ENCODE measurements at places on chromosomes 13 and 19. TPM values are rescaled to one million over a fixed set of nuclear protein-coding genes. Genes with fewer than 3 reads are reported as not detected.

DNA sequence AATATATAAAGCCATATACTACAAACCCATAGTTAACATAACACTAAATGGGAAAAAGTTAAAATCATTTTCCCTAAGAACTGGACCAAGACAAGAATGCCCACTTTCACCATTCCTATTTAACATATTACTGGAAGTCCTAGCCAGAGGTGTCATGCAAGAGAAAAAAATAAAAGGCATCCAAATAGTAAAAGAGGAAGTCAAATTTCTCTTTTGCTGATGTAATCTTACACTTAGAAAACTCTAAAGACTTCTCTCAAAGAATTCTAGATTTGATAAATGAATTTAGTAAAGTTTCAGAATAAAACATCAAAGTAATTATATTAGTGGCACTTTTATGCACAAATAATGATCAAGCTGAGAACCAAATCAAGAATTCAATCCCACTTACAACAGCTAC, 678.9 kb upstream of the SLITRK5 start:
- DNase-seq = no peak

SYT5 gene
- 115 TPM for polyA plus RNA-seq

GRCh38 chr13:50214514-50214913, 199.3 kb downstream of the KCNRG start:
- no peak for DNase-seq

SRRM5 gene
- polyA plus RNA-seq = 1.2 TPM

DNA sequence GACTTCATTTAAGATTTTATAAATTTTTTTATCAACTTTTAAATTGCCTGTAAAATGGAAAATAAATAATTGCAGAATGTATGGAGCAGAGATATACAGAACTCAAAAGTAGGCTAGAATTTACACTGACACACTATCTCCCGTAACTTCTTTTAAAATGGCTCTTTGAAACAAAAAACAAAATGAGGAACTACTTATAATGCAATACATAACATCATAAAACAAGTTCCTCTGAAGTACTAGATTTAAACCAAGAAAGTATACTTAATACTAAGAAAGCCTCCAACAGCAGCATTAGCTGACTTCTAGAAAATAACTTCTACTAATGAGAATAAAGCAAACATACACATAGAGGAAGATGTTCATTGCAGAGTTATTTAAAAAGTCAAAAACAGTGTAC, 17.0 kb downstream of the RBM26 start:
- DNase-seq = no peak

GRCh38 chr19:10112895-10113591, 1.6 kb downstream of the P2RY11 start:
- no peak for DNase-seq

GRCh38 chr19:12821761-12822160, 12.6 kb downstream of the RTBDN start:
- no peak for DNase-seq

LRRC25 gene
- 1.3 TPM for polyA plus RNA-seq

GRCh38 chr13:49220856-49221589, 885 bp downstream of the MLNR start:
- DNase-seq = no peak

GRCh38 chr13:102651892-102652291, 43.0 kb downstream of the METTL21C start:
- DNase-seq = no peak

DACH1 gene
- 20.5 TPM for polyA plus RNA-seq

KCNJ14 gene
- polyA plus RNA-seq = 2.1 TPM

FCER2 gene
- polyA plus RNA-seq = not detected

DNA sequence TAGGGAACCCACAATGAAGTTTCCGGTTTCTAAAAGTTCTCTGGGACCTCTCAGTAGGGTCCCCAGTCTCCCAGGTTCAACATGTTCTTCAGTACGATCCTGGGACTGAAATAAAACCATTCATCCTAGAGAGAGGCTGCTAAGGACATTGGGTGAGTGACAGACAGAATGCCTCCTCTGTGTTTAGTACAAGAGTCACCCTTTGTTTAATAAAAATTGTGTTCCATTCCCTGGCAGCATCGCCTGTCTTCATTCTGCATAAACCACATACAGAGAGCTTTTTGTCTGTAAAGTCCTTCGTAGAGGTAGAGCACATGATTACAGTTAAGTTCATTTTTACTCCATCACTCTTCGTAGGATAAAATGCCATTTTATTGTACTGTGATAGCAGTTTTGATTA, 95.3 kb upstream of the GPR12 start:
- no peak for DNase-seq

DNA sequence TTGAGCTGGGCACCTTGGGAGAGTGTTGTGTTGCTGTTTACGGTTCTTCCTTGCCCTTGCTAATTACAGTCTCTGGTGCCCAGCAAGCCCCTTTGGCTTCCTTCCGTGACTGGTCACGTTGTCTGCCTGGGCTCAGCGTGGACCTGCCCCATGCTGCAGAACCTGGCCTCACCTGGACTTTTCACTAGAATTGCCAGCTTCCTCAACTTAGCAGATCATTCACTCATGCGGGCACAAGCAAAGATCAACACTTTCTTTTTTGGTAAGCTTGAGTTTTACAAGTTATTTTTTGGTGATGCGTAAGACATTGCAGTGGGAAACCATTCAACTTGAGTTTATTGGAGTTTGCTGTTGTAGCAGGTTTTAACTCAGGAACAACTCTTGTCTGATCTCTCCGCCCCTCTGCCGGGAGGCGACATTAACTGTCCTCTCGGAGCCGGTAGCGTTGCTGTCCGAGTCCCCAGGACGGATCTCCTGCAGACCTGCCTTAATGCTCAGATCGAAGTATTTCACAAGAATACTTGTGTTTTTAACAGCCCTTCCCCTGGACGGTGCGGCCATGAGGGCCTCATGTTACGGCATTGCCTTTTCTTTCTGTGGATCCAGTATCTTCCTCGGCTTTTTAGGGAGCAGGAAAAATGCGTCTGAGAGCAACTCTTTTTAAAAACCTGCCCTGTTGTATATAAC, 15.7 kb upstream of the TEX29 start:
- no peak for DNase-seq

MEIOSIN gene
- polyA plus RNA-seq = not detected

CPT1C gene
- 110 TPM for polyA plus RNA-seq

USF2 gene
- 258 TPM for polyA plus RNA-seq

- DNase-seq = no peak
Measured at GRCh38 chr13:45847554-45848224, 3.9 kb downstream of the SIAH3 start.

CGB2 gene
- not detected for polyA plus RNA-seq

DNA sequence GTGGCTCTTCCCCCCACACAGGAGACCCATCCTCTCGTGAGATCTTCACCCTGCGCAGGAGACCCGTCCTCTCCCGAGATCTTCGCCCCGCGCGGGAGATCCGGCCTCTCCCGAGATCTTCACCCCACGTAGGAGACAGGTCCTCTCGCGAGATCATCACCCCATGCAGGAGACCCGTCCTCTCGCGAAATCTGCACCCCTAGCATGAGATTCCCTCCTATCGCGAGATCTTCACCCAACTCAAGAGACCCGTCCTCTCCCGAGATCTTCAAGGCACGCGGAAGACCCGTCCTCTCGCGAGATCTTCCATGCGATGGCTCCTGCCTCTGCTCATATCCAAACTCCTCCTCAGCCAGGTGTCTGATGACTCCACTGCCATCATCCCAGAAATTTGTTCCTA, 24.3 kb downstream of the LAIR2 start:
- no peak for DNase-seq

DNA sequence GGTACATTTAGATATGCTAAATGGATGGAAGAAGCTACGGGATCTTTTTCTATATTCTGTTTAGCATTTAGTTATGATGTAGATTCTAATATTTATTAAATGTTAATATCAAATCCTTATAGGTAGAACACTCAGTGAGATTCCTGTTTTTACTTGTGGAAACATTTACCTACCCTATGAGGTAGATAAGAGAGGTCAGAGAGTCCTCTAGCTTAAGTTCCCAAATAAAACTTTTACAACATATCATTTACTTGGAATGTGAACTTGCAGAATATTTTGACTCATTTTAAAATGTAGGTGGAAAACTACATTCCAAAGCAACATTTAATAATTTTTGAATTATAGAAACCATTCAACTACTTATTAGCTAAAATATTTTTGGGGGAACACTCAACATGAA, 63.7 kb downstream of the UBL3 start:
- no peak for DNase-seq

CACNG7 gene
- polyA plus RNA-seq = 139 TPM

- no peak for DNase-seq
Measured at GRCh38 chr13:29937379-29937778, 87.0 kb upstream of the UBL3 start.

C1QTNF9B gene
- not detected for polyA plus RNA-seq

UPK1A gene
- polyA plus RNA-seq = 0.21 TPM

DNA sequence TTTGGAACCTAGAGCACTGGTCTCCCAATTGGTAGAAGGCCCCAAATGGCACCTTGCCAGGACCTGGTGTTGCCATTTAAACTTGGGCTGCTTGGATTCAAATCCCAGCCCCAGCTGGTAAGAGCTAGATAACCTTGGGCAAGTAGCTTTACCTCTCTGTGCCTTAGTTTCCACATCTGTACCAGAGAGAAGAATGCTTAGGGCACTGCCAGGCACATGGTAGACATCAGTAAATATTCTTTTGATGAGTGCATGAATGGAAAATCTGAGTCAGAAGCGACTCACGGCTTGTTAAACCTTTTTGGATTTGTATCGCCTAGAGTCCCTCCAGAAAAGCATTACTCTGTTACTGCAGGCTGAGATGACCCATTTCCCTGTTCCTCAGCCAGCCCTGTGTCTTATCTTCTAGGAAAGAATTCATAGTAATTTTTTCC, 90.9 kb downstream of the SIPA1L3 start:
- no peak for DNase-seq

- DNase-seq = no peak
Measured at GRCh38 chr19:6778386-6778785, 5.9 kb downstream of the VAV1 start.

GRCh38 chr19:55299991-55300390, 16.2 kb downstream of the BRSK1 start:
- no peak for DNase-seq

ZNF805 gene
- 3.6 TPM for polyA plus RNA-seq

DNA sequence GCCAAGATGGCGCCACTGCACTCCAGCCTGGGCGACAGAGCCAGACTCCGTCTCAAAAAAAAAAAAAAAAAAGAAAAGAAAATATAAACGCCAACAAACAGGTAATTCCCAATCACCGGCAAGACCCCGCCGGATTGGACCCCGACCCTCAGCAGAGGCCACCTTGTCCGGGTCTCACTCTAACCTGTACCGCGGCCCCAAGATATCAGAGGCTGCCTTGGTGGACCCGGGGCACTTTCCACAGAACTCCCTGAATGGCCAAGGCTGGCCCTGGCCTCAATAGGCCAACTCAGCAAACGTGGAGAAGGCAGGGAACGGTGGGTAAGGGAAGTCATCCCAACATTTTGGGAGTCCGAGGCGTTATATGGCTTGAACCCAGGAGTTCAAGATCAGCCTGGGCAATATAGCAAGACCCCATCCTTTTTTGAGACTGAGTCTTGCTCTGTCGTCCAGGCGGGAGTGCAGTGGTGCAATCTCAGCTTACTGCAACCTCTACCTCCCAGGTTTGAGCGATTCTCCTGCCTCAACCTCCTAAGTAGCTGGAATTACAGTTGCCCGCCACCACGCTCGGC, 27.8 kb downstream of the MAN2B1 start:
- no peak for DNase-seq

DNA sequence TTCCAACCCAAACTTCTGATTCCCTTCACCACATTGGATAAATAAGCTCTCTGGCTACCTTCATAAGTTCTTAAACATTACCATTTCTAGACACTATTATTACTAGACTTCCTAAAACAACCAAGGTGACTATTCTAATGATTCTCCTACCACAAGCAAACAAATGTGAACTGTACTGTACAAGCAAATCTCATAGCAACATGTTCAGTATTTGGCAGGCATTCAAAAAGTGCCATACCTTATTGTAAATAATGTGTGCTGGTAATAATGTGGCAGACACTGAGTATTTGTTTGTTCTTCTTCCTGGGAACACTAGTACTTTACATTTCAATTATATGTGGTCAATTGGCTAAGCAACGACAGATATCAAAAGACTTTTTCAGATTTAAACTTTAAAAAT, 986.0 kb upstream of the SPRY2 start:
- DNase-seq = no peak

GRCh38 chr13:60162096-60162495, 1.6 kb downstream of the DIAPH3 start:
- DNase-seq = no peak

- DNase-seq = no peak
Measured at GRCh38 chr19:56109226-56109625, 11.9 kb downstream of the ZNF787 start.

GRCh38 chr13:79481685-79482052, 714 bp downstream of the NDFIP2 start:
- peak; percentile 4 for DNase-seq

FAM216B gene
- polyA plus RNA-seq = 9.8 TPM

- no peak for DNase-seq
Measured at GRCh38 chr19:50264483-50265186, 61.2 kb downstream of the MYH14 start.

ADGRE3 gene
- not detected for polyA plus RNA-seq

DNA sequence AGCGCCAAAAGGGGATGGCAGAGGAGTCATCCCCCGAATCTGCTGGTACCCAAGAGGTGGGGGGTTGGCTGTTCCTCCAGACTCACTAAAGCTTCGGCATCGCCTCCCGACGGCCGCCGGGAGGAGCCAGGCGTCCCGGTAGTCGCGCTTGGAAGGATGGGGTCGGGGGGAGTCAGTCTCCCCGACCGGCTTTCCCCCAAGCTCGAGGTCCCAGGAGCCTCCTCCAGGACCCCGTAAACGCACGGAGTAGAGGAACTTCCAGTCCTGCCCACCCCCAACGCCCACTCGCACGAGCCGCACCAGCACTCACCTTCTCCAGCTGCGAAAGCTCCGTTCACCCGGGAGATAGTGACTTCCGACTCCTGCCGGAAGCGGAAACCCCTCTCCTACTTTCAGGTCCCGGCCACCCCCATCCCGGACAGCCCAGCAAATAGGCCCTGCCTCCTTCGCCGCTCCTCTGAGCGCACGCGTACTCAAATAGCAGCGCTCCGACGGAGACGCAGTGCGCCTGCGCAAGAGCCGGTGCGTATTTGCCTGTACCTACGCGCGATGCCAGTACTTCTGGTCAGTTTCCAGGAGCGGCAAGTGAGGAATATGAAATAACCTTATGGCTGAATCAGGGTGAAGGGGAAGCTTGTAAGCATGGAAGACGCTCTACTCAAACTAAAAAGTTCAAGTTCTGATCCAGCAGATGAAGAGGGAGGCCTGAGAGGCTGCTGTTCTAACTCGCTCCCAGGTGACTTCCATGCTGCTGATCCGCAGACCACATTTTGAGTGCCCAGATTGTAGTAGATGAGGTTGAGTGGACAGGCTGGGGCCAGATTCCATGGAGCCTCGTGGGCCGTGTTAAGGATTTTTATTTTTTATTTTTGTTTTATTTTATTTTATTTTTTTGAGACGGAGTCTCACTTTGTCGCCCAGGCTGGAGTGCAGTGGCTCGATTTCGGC, at the start of gene ELOF1:
ELOF1 (minus strand) TSS at position 350 of the 948 bp plus-strand sequence. CDS start 4,883 bp downstream, outside the sequence.
- DNase-seq = peak; percentile 96

DNA sequence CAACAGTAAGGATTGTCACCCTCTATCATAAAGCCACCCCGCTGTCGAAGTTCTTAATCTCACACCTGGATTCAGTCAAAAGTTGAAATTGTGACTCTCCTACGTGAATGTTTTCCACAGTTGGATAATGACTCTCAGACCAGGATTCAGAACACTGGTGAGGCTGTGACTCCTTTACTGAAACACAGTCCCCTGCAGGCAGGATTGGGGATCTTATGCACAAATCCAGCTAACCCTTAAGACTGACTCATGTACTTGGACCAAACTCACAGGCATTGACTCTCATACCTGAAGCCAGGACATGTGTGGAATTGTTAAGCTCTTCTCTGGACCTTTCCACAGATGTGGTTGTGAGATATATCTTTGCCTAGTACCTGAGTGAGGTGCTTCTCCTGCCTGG, 46.8 kb downstream of the ZNF85 start:
- DNase-seq = no peak

Data from spinal cord (tissue), 10 donors.